ENCODE measurements at places on chromosomes 5 and 9.

GRCh38 chr5:13957032-13957645 is 12.7 kb upstream of the DNAH5 start:
- DNase-seq: peak; percentile 96

DNA sequence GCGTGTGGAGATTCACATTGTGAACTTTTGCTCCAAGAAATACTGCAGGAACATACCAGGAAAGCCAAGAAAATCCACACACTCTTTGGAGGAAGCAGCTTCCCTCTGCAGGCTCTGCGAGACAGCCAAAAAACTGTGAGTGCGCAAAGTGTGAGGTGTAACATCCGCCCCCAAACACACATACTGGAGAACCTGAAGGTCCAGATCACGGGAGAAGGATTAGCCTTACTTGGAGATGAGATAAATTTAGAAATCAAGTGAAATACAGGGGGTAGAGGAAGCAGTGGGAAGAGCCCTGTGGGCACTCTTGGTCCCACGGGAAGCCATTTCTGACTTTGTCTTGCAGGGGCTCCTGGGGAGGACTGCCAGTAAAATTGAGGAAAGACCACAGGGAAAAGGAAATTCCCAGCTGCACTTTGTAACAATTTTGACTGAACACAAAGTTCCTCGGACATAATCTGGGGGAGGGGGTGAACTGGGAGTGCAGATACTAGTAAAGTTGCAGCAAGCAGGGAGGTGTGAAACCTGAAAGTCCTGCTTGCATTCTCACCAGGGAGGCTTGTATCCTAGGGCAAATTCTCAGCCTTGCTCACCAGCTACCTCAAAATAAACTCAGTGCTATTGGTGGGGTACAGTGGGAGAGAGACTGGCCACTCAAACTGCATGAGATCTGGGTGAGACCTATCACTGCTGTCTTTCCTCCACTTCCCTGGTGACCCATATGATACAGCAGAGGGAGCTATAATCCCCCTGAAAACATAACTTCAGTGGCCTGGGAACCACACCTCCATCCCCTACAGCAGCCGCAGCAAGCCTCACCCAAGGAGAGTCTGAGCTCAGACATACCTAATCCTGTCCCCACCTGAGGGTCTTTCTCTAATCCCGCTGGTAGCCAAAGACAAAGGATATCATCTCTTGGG is 109.1 kb downstream of the ALDH1A1 start:
- no peak for DNase-seq

- peak; percentile 92 for DNase-seq
These were observed 20.3 kb downstream of the ANXA2R start for GRCh38 chr5:43019614-43020398.

- DNase-seq: no peak
These were observed 139.3 kb upstream of the PLCXD3 start for GRCh38 chr5:41649659-41650058.

DNA sequence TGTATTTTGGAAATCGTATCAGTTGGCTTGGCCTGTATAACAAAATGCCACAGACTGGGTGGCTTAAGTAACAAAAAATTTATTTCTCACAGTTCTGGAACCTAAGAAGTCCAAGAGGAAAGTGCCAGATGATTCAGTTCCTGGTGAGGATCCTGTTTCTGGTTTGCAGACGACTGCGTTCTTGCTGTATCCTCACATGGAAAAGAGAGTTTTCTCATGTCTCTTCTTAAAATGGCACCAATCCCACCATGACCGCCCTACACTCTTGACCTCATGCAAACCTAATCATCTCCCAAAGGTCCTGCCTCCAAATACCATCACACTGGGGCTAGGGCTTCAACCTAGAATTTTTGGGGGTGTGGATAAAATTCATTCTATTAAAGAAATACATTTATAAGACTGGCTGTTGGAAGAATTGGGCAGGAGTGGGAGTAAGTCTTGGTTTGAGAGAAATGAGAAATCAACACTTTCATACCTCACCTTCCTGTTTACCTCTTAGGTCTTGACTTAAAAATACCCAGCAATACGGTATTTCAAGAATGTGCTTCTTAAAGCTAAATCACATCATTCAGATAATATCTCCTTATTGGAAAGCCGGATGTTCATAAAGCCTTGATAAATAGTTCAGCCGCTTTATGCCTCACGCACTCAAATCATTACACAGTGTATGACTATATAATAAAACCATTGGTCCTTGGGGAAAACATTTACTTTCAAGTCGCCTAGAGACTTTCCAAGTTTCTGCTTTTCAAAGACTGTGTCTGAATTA is 28.7 kb downstream of the PTTG1 start:
- DNase-seq: no peak

GRCh38 chr5:17203329-17204132 is 13.9 kb upstream of the BASP1 start:
- DNase-seq: peak; percentile 83

- DNase-seq: no peak
These were observed 182.1 kb downstream of the RFX3 start for GRCh38 chr9:3343671-3344070.

GRCh38 chr9:69157751-69158466 is 16.2 kb upstream of the TJP2 start:
- DNase-seq: no peak

GRCh38 chr9:99851500-99851822 is 29.8 kb downstream of the NR4A3 start:
- DNase-seq: no peak

- no peak for DNase-seq
These were observed 150.3 kb downstream of the XRCC4 start for GRCh38 chr5:83227611-83228010.

GRCh38 chr9:129550199-129550839 is 70.6 kb downstream of the C9orf50 start:
- peak; percentile 32 for DNase-seq

DNA sequence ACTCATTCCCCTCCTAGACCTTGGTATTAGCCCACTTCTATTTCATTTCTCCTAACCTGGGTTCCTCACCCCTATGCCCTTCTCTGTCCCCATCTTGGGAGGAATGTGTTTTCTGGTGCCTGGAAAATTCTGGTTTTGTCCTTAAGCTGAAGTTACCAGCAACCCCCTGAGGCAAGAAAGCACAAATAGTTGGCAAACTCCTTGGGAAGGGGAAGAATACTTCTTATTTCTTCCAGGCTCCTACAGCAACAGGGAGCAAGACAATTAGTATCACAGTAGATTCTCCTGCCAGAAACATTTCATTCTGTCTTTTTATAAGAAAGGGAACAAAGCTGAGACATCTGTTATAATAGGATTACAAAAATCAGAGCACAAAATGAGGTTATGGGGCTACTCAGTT is 142.5 kb downstream of the SNCAIP start:
- DNase-seq: no peak

GRCh38 chr9:86795823-86796553 is 151.3 kb downstream of the GAS1 start:
- no peak for DNase-seq

GRCh38 chr5:53219610-53220009 is 110.1 kb upstream of the MOCS2 start:
- no peak for DNase-seq

DNA sequence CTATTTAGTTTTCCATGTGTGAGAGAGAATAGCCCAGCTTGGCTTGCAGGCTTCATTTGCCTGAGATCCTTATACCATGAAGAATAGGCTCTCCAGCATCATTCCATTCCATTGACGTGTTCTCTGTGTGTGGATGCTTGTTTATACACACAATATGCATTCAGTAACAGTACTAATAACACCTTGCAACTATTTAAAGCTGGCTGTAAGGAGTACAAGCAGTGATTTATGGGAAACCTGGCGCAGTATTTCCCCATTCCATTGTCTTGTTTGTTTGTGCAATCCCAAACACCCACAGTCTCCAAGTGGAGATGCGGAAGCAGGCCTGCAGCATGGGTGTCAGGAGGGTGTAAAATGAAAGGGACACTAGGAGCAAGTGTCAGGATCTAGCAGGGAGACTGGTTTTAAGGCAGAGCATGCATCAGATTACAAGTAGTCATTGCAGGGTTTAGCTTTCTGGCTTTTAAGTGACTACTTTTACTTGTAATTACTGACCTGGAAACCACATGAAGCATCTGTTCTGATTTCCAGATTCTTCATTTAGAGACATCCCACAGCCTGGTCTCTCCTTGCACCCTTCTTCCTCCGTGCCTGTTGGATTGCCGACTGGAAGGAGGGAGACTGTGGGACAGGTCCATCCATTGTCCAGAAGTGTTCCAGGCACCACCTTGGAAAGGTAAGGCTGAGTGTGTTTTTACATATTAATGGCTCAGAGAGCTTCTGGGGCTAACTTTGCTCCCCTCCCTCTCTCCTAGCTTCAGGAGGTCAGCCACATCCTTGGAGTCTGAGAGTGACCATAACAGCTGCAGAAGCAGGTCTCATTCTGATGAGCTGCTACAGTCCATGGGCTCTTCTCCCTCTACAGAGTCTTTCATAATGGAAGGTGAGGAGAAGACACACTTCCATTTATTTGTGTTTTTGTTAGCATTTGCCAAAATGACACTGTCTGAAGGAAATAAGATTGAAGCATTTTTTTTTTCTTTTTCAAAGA is 241.6 kb downstream of the ARHGEF28 start:
- no peak for DNase-seq

GRCh38 chr9:15469406-15469805 is 41.4 kb downstream of the PSIP1 start:
- DNase-seq: no peak

DNA sequence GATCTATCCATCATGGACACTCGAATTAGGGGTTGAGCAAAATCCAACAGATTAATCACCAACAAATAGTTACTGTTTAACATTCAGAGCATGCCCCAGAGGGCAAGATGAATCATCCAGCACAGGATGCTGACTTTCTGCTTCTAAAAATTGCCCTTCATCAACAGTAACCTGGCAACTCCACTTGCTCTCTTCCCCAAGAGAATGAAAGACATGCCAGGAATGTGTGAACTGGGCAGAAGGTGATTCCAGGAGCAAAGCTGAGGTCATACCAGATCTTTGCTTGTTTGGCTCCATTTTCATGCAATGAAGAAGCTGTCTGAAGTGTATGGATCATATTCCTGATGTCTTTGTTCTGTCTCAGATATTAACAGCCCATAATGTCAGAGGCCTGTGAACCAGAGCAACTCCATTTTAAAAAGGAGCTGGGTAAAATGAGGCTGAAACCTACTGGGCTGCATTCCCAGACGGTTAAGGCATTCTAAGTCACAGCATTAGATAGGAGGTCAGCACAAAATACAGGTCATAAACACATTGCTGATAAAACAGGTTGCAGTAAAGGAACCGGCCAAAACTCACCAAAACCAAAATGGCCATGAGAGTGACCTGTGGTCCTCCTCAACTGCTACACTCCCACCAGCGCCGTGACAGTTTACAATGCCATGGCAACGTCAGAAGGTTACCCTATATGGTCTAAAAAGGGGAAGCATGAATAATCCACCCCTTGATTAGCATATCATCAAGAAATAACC is 2.5 kb upstream of the ZNF367 start:
- DNase-seq: no peak

DNA sequence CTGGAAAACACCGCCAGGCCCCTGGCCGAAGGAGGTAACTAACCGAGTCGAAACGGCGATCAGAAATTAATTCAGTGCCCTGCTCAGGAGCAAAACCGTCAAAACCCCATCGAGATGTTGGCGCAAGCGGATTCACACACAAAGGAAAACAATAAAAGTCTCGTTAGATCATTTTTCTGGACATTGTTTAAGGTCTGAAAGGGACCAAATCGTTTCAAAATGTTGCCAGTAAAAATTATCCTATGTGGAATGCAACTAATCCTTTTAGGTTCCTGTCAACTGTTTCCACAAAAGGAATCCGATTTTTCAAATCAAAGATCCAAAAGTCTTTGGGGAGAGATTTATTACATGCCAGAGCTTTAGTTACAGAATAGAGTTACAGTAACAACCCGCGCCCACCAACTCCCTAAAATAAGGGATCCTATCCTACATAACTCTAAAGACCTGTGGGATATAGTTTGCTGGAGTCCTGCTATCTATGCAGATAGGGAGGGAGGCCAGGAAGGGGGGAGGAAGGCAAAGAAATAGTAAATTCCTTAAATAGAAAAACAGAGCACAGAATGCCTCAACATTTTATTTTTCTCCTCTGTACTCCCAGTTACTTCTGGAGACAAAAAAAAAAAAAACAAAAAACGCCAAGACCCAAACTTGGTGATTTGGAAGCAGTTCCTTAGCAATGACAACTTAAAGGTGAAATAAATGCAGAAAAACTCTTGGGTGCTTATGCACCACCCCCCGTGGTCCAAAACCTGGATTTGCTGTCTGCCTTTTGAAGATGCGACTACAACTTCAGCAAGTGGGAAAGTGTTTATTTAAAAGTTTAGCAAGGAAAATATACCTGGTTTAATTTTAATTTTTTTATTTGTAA is 10.6 kb downstream of the FOXD1 start:
- no peak for DNase-seq

GRCh38 chr5:38124321-38124720 is 134.0 kb upstream of the EGFLAM start:
- DNase-seq: no peak

GRCh38 chr5:158561562-158562190 is 538.0 kb downstream of the EBF1 start:
- no peak for DNase-seq

- no peak for DNase-seq
These were observed 63.0 kb downstream of the EXOSC2 start for GRCh38 chr9:130756455-130757152.

- no peak for DNase-seq
These were observed 1333.7 kb upstream of the WWC1 start for GRCh38 chr5:166957782-166958181.

- DNase-seq: no peak
These were observed 53.8 kb downstream of the MFAP3 start for GRCh38 chr5:154092356-154093141.

DNA sequence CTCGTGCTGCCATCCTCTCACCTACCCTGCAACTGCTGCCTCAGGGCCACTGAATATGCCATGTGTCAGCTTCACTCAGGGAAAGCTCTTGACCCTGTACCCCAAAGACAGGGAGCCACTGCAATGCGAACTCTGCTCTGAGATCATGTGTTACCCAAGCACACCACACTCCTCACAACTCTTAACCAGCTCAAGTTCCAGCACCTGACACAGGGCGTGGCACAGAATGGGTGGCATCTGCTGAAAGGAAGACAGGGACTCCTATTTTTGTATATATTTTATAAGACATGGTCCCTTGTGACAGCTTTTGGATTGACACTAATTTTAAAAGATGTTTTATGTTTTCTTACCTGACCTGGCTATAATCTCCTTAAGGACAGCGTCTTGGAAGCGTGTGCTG is 10.7 kb downstream of the PHYKPL start:
- no peak for DNase-seq
